Right ventricle myocardium superior (tissue), 1 donor: ENCODE measurements at places on chromosomes 3 and 15. TPM values are rescaled to one million over a fixed set of nuclear protein-coding genes. Genes with fewer than 3 reads are reported as not detected.

GRCh38 chr15:69232144-69232543 is 66.6 kb upstream of the PAQR5 start:
- DNase-seq: no peak

- no peak for DNase-seq
These were observed 22.6 kb downstream of the RAB7A start for GRCh38 chr3:128748557-128748956.

The MUC4 gene
- not detected for total RNA-seq

The SCN5A gene
- total RNA-seq: 162 TPM

The KLHL40 gene
- total RNA-seq: 0.11 TPM

The CMTM7 gene
- 2.7 TPM for total RNA-seq

- DNase-seq: no peak
These were observed 271.8 kb upstream of the LYSMD4 start for GRCh38 chr15:100005013-100005412.

- DNase-seq: no peak
These were observed 462.1 kb downstream of the MFSD1 start for GRCh38 chr3:159263750-159264553.

The ZNF148 gene
- total RNA-seq: 45.2 TPM

The GP9 gene
- not detected for total RNA-seq

GRCh38 chr15:67796196-67797127 is 28.8 kb upstream of the SKOR1 start:
- no peak for DNase-seq

The PARP6 gene
- 37.2 TPM for total RNA-seq

DNA sequence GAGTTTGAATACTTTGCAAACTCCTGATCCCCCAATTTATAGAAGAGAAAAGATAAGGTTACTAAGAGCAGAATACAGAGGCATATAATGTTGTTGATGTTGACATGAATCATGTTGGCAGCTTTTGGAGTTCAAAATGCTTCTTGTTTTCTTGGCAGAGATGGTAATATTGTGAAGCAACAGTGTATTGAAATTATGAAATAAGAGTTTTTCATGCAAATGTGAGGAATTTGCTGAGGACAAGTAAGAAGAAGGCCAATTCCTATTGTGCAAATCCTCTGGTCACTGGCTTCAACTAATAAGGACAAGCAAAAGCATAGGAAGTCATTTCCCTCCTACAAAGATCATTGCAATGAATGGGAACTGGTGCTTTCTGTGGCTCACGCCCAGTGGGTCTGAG is 126.9 kb upstream of the CHL1 start:
- no peak for DNase-seq
